ENCODE measurements at places on chromosomes 4 and X.

GRCh38 chr4:14267373-14268060 is 640.0 kb upstream of the BOD1L1 start:
- DNase-seq = no peak

GRCh38 chr4:77022560-77023179 is 53.1 kb downstream of the CCNI start:
- DNase-seq = no peak

- no peak for DNase-seq
Measured at GRCh38 chr4:177464026-177464425, 21.8 kb upstream of the AGA start.

DNA sequence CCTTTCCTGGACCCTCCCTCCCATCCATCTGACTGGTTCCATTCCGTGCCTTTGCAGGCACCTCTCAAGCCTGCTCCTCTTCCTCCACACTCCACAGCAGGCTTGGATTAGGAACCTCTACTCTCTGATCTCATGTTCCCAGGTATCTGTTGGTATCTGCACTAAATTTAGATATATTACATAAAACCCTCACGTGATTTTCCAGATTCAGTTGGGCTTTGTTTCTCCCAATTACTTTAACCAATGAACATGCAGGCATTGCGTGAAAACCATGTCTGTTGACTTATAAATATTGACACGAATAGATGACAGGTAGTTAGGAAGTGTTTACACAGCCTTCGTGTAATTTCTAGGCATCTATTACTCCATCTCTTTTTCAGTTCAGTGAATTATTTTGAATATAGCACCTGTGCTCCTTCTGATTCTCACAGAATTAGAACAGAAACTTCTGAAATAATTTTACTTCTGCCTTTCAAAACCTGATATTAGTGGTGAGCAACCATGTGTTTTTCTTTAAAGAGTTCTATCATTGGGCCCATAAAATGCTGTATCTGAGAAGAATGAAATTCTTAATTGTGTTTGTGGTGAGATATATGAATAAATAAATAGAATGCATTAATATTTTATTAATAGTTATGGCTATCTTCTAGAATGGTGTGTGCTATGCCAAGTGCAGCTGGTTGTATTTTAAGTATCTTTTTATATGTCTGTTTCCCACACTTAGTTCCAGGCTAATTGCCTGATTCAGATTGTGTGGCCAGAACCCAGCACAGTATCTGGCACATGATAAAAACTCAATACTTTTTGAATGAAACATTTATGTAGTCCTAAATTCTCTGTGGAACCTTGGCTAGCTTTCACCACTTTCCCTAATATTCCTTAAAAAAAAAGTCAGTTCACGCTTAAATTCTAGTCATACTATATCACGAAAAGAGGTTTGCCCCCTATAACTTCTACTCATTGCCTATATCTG is 304.8 kb downstream of the QDPR start:
- DNase-seq = peak; percentile 24

GRCh38 chr4:14800977-14801376 is 201.3 kb upstream of the CPEB2 start:
- DNase-seq = no peak

DNA sequence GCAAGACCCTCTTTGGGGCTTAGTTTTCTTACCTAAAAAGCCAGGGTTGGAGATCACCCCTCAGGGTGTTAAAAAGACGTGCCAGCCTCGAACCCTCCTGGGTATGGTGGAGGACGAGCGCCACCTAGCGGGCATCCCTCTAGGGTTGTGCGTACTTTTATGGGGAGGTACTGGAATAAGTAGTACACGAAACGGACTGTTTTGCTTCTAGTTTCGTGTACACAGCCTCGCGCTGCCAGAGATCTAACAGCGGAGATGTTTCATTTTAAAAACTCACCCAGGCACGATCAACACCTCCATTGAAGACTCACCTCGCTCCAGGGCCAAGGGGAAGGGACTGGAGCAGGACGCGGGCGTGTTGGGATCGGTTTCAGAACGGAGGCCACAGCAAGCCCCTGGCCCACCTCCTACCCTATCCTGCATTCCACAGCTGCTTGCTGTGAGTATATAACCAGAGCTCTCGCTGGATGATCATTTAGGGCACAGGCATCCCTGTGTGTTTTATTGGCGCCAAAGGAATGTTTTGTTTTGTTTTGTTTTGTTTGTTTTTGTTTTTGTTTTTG is 4.8 kb upstream of the NKX3-2 start:
- peak; percentile 89 for DNase-seq

GRCh38 chr4:39384563-39384962 is 18.4 kb upstream of the RFC1 start:
- no peak for DNase-seq

- DNase-seq = no peak
Measured at GRCh38 chr4:36088542-36088941, 155.8 kb downstream of the ARAP2 start.

- DNase-seq = no peak
Measured at GRCh38 chr4:150668824-150669223, 86.9 kb downstream of the MAB21L2 start.

DNA sequence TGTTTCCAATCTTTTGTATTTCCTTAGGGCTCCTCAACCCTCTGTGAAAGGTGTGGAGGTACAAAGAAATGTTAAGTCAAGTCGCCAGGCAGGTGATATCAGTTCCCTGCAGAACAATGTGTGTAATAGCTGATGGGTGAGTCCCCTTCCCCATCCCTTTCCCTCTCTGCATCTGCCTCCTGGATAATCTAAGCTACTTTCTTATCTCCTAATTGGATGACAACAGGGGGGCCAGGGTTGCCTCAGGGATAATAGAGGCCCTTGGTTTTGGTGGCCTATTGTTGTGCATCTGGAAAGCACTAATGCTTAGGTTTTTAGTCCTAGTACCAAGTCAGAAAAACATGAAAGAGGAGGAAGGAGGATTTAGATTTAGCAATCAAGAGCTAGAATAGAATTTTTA is 29.1 kb downstream of the MAGED1 start:
- no peak for DNase-seq

DNA sequence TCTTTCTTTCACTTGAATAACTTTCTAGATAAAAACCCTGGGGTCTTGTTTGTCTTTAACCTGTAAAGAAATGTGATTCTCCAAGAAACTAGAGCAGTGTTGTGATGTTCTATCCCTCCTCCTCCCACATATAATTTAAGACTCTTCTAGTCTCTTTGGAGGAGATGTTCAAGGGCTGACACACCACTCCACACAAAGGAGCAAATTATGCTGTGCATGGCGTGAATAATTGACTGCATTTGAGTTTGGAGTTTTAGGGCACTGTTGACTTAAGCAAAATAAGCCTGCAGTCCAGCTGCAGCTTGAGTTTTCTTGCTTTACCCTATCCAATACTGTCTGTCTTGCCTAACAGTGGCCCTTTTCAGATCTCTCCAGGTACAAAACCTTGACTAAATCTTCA is 119.7 kb downstream of the CHRDL1 start:
- DNase-seq = no peak

DNA sequence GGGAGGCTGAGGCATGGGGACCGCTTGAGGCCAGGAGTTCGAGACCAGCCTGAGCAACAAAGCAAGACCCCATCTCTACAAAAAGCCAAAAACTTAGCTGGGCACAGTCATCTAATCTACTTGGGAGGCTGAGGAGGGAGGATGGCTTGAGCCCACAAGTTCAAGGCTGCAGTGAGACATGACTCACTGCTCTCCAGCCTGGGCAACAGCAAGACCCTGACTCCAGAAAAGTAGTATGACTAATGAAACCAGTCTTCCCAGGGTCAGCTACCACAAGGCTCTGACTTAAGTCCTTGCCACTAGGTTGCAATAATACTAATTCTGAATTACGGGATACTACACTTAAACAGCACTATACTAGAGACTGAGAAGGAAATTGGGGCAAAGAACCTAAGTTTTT is 33.1 kb downstream of the ERVMER34-1 start:
- no peak for DNase-seq

DNA sequence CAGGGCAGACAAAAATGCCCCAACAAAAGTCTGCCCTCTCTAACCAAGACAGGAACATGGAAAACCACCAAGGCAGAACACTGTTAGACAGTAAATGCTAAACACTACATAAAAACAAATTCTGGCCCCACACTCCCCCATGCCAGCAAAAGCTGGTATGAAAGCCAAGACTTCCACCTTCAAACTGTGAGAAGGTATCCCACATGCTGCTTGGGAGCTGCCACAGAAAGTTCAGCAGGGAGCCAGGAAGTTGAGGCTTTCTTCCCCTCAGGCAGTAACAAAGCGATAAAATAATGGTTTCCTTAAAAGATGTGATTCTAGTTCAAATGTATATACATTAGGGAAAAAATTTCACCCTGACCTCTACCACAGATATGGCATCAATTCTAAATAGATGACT is 770.4 kb upstream of the NDST4 start:
- no peak for DNase-seq

DNA sequence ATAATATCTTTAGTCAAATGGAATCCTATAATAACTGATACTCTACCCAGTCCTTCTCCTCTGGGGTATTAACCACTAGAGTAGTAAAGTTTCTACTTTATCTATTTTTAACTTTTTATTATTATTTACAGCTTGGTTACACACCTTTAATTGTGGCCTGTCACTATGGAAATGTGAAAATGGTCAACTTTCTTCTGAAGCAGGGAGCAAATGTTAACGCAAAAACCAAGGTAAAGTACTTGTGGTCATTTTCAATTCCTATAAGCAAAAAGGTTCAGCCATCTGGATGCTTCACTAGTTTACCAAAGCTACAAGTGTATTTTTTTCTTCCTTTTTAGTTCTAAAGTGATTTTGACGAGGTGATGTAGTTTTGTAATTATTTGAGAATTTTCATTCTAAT is 238.8 kb downstream of the ANK2 start:
- no peak for DNase-seq

GRCh38 chr4:16160457-16160856 is 65.8 kb downstream of the TAPT1 start:
- DNase-seq = no peak

DNA sequence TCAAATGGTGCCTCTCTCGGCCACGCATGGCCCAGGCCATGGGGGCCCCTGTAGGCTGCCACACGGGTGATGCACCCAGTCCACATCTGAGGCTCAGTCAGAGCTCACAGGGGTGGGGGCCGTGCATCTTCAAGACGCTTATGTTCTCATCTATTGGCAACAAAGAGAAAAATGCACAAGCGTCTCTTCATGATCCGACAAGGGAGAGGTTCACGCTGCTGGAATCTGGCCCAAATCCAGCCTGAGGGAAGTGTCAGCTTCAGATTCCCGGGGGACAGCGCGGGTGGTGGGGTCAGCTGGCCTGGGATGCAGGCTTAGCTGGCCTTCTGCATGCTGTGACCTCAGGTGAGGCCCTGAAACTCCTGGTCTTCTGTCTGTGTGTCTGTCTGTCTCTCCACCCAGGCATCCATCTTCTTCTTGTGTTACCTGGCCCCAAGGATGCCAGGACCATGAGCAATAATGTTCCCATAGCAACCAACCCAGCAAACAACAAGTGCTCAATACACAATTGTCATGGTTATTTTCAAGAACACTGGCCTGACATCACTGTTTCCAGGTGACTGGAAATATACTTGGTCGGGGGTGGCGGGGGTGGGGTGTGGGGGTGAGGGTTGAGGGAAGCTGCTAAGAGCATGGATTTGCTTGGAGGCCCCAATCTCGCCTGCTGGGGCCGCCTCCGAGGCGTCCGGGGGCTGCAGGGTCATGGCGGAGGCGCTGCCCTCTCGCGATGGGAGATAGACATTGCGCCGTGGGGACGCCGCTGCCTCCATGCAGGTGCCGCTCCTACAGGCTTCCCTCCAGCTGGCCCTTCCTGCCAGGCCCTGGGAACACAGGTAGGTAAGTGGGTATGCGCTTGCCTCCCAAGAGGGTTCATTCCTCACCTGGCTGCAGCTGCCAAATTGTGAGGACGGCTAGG is 48.3 kb downstream of the ABLIM2 start:
- no peak for DNase-seq

DNA sequence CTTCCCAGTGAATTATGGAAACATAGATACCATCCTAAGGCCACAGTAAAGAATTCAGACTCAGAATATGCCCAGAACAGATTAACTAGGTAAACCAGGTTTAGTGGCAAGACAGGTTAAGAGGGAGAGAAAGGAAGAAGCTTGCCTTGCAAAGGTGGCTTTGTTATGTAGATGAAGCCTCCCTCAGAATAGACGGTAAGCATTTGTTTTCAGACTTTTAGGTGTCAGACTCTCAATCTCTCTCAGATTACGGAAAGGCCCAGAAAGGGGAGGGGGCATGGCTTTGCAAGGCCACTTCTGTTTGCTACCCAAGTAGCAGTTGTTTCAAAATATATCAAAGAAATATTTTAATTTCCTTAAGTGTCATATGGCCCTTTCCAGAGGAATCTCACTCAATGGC is 457.1 kb upstream of the BOD1L1 start:
- no peak for DNase-seq

DNA sequence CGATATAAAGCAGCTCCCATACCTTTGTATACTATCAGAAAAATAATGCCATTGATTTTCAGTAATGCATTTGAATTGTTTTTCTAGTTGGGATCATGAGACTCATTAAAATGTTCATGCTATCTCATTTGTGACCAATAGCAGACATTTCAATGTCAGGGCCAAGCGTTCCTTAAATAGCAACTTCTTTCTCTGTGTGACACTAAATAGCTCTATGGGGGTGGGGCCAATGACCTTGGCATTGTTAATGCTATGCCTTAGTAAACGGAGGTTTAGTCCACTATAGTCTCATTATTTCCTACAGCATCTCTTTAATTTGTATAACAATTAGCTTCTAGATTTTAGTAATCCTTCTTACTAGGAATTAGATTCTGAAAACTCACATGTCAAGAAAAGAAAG is 48.6 kb upstream of the ARHGAP24 start:
- DNase-seq = no peak

DNA sequence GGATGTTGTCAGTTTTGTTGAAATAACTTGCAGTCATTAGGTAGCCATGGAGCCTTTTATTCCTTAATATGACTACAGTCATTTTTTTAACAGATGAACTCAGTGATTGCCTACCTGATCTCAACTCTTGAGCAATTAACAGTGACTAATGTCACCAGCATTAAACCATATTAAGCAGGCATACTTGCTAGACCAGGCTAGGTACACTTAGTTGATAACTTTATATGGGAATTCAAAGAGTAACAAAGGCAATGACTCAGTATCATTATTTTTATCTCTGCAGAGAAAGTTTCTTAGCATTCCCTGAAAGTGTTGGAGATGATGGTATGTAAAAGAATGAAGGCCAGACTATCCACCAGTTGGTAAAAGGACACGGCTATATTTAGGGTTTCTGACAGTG is at the start of gene C4orf54:
C4orf54 (minus strand) TSS at position 31 of the 400 bp plus-strand sequence. CDS start 3,180 bp downstream, outside the sequence.
- DNase-seq = no peak

GRCh38 chrX:6244666-6245065 is 16.0 kb upstream of the NLGN4X start:
- no peak for DNase-seq
